ENCODE measurements at places on chromosomes 1 and 21.

DNA sequence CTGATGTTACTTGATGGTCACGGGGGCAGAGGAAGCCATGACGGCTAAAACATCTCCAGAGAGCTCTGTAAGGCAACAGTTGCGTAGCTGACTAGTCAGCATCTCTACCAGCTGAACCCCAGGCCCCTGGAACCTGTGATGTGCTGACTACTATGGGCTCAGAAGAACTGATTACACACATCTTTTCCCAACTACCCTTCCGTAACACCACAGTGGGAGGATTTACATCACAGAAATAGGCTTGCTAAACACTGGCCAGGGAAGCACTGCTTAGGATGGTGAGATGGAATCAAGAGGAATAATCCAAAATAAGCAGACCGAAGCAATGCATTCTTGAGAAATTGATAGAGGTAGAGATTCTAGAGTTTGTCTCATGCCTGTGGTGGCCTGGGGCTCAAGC, 122.5 kb downstream of the SMYD2 start:
- no peak for ATAC-seq

DNA sequence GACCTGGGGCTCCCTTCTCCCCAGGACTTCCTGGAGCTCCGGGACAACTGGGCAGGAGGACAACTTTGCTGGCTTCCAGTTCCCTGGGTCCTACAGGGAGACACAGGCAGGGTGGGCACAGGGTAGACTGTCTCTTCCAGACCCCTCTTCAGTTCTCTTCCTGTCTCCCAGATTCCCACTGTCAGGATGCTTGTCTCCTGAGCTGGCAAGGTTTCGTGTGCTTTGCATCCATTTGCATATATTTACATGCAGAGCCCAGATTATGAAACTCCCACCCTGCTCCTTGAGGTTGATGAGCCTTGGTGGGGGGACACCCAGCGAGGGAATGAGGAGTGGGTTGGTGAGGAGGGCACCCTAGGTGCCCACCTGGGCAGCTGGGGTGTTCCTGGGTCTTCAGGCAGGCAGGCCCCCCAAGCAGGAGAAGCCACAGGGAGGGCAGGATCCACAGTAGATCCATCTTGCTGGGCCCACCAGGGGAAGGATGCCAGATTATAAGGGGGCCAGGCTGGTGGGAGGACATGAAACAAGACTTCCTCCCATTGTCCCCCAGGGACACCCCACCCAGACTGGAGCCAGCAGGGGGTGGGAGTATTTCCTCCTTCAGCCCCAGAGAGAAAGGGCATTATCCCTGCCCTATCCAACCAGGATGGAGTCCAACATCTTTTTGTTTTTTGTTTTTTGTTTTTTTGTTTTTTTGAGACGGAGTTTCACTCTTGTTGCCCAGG, at the start of gene FCN3:
Gene FCN3 (minus strand): TSS at position 463 of the 725 bp plus-strand sequence. CDS start 6 bp downstream, at position 457.
- no peak for ATAC-seq

GRCh38 chr1:110879758-110880606, 7.0 kb downstream of the CD53 start:
- no peak for ATAC-seq

DNA sequence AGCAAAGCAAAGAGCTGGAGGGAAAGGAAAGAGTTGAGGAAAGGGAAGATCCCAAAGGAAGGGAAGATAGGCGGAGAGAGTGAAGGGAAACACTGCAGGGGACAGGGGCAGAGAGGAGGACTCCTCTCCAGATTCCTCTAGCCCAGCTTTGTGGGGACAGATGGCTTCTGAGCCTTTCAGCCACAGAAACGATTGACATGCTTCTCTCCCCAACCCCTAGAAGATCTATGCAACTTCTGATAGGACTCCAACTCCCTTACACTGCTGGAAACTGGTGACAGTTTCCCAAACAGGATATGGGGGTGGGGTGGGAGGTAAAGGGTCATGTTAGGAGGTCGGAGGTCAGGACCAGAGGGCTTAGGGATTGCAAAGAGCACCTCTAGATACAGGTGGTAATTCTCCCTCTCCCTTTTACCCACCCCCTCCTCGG, 6.5 kb downstream of the MEX3A start:
- no peak for ATAC-seq

All from SK-N-SH treated with all-trans-retinoic acid at 6 μM for 48 hours (cell line).